ENCODE measurements at places on chromosomes 3 and 15.

DNA sequence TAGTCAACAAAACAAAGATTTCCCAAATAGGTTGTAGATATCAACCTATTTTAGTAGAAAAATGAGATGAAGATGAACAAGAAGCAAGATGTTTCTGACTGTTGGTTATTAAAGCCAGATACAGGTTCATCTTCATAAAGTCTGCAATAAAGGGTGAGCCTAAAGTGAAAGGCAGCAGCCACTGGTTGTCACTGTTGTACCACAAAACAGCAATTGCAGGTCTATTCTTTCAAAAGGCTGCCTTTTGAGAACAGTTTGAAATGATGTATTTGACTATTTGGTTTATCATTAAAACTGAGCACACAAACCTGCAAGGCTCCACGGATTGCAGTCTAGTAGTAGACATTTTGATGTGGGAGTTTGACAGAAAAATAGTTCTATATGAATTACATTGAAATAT, 543.4 kb downstream of the GBE1 start:
- DNase-seq, result no peak

GRCh38 chr3:113590983-113591382, 58.6 kb downstream of the SIDT1 start:
- DNase-seq, result no peak

DNA sequence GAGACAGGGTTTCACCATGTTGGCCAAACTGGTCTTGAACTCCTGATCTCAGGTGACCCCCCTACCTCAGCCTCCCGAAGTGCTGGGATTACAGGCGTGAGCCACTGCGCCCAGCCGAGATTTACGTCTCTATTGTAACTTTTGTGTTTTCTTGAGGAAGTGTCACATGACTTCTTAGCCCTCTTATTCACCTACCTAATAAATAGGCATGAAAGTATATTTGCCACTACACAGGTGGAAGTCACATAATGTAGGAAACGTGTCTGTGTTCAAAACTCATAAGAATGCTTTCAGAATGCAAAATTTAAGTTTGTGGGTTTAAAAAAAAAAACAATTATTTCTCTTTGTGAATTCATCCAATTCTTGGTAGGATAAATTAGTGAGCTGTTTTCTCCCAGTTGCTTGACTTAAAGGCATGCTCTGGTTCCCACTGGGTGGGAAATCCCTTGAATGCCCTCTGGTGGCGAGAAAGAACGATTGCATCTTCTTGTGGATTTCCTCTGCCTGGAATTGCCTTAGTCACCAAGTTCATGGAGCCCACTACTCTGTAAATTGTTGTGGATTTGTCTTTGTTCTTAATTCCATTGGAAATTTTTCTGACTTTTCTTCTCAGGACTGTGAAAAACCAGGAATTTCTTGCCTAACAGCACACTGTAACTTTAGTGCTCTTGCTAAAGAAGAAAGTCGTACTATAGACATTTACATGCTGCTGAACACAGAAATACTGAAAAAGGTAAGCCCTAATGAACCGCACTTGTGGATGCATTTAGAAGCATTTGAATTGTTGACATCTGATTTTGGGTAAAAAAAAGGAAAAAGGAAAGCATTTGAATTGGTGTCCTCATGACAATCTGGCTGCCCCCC, 82.2 kb upstream of the CTDSPL start:
- DNase-seq, result peak; percentile 48

- DNase-seq, result no peak
Measured at GRCh38 chr3:164064298-164064697, 1014.0 kb downstream of the SI start.

GRCh38 chr3:60136601-60137000, 1086.8 kb upstream of the CFAP20DC start:
- DNase-seq, result no peak
